Stimulated activated CD4-positive, alpha-beta T cell treated with anti-CD3 and anti-CD28 coated beads, Interleukin-2, amount 100 ng/mL, for 4 hours (primary cell): ENCODE measurements at places on chromosomes 13 and 19.

GRCh38 chr13:110433014-110433413, 125.9 kb downstream of the COL4A2 start:
- no peak for DNase-seq

GRCh38 chr13:32902874-32903273, 113.3 kb upstream of the KL start:
- no peak for DNase-seq

DNA sequence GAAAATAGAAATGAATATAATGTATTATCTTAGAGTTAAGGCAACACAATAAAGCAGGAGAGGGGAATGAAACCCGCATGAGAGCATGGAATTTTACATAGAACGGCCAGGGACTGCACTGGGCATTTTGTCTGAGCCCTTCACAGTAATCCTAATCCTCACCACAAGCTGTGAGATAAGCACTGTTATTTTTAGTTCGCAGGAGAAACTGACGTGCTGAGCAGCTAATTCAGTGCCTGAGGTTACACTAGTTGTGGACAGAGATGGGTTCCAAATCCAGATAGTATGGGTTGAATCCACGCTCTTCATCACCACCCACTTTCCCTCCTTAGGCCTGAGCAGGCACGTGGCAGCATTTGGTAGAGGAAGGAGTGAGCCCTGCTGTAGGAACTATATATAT, 24.8 kb upstream of the ZNF527 start:
- no peak for DNase-seq

GRCh38 chr19:35938282-35939224, 2.4 kb downstream of the LRFN3 start:
- DNase-seq, result no peak

GRCh38 chr13:71325556-71325955, 541.4 kb downstream of the DACH1 start:
- DNase-seq, result no peak

GRCh38 chr13:95247852-95248251, 53.4 kb downstream of the ABCC4 start:
- DNase-seq, result no peak

DNA sequence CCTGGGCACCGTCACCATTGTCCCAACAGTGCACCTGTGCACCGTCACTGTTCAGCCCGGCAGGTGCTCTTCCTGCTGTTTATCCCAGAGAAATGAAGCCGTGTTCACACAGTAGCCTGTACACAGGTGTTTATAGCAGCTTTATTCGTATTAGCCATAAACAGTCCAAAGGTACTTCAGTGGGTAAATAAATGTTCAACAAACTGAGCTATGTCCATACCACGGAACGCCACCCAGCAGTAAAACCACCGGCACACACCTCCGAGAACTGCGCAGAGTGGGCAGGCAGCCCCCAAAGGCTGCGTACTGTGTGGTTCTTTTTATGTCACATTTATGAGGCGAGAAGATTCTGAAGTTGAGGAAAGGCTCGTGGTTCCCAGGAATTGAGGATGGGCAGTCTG, 44.9 kb upstream of the DCUN1D2 start:
- DNase-seq, result no peak

- DNase-seq, result no peak
Observed at GRCh38 chr13:34884366-34884765, 57.7 kb upstream of the NBEA start.

GRCh38 chr13:100439247-100439970, 149.2 kb downstream of the GGACT start:
- DNase-seq, result no peak
